Tibial nerve (tissue), 4 donors: ENCODE measurements at places on chromosomes 1 and 21. TPM values are rescaled to one million over a fixed set of nuclear protein-coding genes. Genes with fewer than 3 reads are reported as not detected.

DNA sequence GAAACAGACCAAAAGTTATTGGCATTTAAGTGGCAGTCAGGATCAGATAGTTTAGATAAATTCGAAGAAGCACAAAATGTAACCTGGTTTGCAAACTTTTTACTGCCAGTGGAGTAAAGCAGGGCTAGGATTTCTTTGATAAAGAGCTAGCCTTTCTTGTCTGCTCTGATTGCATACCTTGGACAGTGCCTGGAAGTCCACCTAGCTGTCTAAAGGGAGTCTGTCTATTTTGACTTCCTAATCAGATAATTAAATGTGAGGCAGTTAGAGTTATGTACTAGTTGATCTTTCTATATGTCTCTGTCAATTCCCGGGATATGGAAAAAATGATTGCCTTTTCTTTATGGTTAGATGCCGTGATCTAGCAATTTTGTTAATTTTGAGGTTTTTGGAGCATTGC, 4.1 kb downstream of the GPSM2 start:
- no peaks in the 10 kb centered on the region for H3K27me3 ChIP-seq
- no peak for DNase-seq
- H3K27ac ChIP-seq = no peak overlapping the region
- no peaks in the 10 kb centered on the region for H3K36me3 ChIP-seq
- H3K4me3 ChIP-seq = no peak overlapping the region

DNA sequence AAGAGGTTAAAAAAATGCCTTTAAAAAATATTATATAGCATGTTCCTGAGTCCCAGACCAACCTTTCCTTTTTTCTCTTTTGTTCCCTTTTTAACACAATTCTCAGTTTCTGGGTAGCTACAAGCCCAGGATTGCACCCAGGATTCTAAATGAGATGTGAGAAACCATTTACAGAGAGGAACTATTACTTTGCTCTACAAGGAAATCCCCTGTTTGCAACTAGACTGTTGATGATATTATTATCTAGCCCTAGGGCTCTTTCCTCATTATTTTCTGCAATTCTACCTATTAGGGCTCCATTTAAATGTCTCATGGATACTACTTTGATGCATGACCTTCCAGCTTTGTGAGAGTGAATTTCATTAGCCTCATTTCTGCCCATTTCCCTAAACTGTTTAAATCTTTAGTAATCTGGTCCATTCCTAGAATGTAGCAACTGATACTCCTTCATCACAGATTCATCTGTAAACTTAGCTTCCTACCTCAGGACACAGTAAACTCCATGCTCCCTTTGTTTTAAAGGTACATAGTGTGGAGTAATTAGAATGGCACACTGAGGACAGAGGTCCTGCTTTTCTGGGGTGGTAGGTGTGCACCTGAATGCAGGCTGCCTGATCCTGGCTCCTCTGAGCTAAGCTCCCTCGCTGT, 7.1 kb upstream of the KIF14 start:
- H3K36me3 ChIP-seq = no peaks in the 10 kb centered on the region
- no peak overlapping the region for H3K27ac ChIP-seq

DNA sequence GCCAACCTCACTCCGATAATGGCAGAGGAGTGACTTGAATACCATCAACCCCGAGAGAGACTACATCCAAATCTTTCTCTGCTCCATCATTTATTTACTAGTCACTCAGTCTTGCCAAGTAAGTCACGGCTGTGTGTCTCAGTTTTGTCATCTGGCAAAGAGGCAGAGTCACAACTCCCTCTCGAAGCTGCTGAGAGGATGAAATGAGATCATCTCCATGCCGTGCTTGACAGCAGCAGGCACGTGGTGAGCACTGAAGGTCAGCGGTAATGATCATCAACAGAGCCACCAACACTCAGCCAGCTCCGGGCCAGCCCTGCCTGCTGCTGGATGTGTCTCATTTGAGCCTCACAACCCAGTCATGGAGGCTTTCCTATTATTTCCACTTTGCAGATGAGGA, 19.9 kb downstream of the ALDH4A1 start:
- no peaks in the 10 kb centered on the region for H3K36me3 ChIP-seq
- H3K27ac ChIP-seq = no peak overlapping the region
- H3K4me3 ChIP-seq = no peak overlapping the region
- no peaks in the 10 kb centered on the region for H3K27me3 ChIP-seq
- DNase-seq = no peak
- no peaks in the 10 kb centered on the region for H3K4me1 ChIP-seq

GRCh38 chr1:36705629-36706028, 222.9 kb upstream of the CSF3R start:
- no peak for DNase-seq
- no peaks in the 10 kb centered on the region for H3K36me3 ChIP-seq
- H3K27me3 ChIP-seq = no peaks in the 10 kb centered on the region
- no peaks in the 10 kb centered on the region for H3K4me1 ChIP-seq

DNA sequence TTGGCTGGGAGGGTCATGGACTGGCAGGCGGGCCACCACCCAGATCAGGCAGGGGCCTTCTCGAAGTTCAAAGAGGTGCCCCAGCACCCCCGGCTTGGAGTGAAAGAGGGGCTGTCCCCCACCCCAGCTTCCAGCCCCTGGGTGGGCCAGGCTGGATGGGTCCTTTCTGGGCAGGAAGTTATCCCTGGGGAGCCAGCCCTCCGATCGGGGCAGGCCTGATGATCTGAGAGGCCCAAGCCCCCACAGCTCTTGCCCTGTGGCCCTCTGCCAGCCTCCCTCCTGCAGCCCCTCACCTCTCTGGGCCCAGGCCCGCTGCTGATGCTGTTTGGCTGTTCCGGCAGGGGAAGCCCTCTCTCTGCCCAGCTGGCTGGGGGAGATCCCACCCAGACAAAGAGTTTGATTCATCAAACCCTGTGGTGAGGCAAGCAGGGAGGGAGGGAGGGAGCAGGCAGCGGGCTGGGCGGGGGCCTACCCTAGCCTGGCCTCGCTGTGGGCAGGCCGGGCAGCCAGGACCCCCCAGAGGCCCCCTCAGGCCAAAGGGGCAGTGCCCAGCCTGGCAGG, 2.5 kb downstream of the ARHGEF19 start:
- H3K4me1 ChIP-seq = peaks cover 11% of the 10 kb centered on the region
- H3K27me3 ChIP-seq = no peaks in the 10 kb centered on the region
- no peak for DNase-seq
- no peak overlapping the region for H3K4me3 ChIP-seq

GRCh38 chr1:212138457-212138856, 102.9 kb downstream of the DTL start:
- no peak overlapping the region for H3K4me3 ChIP-seq
- H3K4me1 ChIP-seq = no peaks in the 10 kb centered on the region
- no peak overlapping the region for H3K27ac ChIP-seq
- no peak for DNase-seq
- H3K36me3 ChIP-seq = no peaks in the 10 kb centered on the region
- no peaks in the 10 kb centered on the region for H3K27me3 ChIP-seq

DNA sequence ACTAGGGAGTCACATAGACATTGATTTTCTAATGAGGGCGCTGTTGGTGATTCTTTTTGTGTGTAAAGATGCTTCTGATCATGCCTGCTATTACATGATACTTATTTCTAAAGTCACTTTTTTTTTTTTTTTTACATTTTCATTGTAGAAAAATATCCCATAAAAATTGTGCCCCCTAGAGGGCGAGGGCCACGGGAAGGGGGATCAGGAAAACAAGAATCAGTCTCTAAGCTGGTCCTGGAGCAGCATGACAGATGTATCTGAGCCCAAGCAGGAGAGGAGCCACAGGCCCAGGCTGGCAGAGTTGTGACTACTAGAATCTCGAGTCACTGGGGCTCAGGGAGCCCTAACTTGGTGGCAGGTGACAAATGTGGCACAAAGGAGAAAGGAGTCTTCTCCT, 28.1 kb downstream of the ZSCAN20 start:
- H3K27me3 ChIP-seq = no peaks in the 10 kb centered on the region
- no peaks in the 10 kb centered on the region for H3K36me3 ChIP-seq
- H3K4me3 ChIP-seq = no peak overlapping the region
- DNase-seq = no peak

GRCh38 chr1:209150114-209150513, 433.4 kb upstream of the CAMK1G start:
- H3K27me3 ChIP-seq = no peaks in the 10 kb centered on the region
- H3K4me1 ChIP-seq = no peaks in the 10 kb centered on the region
- H3K27ac ChIP-seq = no peak overlapping the region

DNA sequence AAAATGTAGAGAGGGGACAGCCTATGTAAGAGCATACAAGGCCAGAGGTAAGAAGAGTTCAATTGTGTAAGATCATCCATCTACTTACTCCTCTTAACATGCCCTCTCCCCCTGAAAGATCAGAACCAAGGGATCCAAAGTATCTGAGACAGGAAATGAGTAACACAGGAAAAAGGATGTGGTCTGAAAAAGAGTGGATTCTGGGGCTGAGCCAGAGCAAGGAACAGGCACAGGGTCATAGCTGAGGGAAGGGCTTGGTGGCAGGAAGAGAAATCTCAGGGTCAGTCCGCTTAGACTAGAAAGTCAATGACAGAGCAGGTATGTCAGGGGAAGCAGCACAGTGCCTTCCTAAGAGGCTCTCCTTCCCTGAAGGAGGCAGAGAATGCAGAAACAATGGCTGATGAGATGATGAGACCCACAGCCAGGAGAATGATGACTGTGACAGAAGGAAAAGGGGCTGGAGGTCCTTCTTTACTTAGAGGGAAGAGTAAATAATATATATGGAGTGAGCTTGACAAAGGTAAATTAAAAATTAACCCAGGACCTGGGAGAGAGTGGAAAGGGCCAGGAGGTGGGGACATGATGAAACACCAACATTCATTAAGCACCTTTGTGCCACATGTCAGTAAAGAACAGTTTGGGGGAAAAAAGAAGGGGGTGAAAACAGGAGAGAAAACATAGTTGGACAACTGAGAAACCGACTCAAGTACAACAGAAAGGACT, 26.2 kb upstream of the A3GALT2 start:
- peaks cover 46% of the 10 kb centered on the region for H3K4me1 ChIP-seq
- DNase-seq = no peak
- peak overlapping the region; percentile 97 for H3K27ac ChIP-seq
- H3K27me3 ChIP-seq = no peaks in the 10 kb centered on the region

- DNase-seq = no peak
- no peak overlapping the region for H3K4me3 ChIP-seq
- H3K36me3 ChIP-seq = peaks cover 30% of the 10 kb centered on the region
- peaks cover 4% of the 10 kb centered on the region for H3K4me1 ChIP-seq
- no peak overlapping the region for H3K27ac ChIP-seq
These were observed 888.2 kb upstream of the CXADR start for GRCh38 chr21:16624479-16625118.

DNA sequence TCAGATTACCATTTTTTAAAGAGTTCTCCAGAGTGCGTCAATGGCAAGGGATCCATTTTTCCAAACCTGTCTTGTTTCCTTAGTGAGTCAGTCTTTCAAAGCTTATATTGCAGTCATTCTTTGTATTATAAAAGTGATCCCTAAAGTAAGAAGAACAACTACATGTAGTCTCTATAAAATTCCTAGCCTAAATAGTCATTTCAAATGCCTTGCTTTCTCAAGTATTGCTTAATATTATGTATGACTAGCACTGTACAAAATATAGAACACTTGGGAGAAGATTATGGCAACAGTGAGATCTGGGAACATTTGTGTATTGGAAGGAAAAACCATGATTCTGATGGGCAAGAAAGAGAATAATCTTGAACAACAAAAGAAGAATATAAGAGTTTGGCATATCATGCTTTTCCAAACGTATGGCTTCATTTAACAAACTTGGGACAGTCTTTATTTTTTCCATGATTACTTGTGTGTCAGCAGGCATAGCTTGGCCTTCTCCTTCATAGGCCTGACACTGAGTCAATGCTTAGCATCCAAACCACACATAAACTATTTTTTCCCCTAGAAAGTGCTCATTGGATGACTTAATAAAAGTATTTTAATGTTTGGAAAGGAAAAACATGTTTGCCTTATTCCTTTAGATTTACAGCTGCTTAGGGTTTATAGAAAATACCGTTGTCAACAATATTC, 547.4 kb downstream of the LTN1 start:
- DNase-seq = no peak
- no peak overlapping the region for H3K4me3 ChIP-seq
- H3K27ac ChIP-seq = no peak overlapping the region
- H3K36me3 ChIP-seq = no peaks in the 10 kb centered on the region

DNA sequence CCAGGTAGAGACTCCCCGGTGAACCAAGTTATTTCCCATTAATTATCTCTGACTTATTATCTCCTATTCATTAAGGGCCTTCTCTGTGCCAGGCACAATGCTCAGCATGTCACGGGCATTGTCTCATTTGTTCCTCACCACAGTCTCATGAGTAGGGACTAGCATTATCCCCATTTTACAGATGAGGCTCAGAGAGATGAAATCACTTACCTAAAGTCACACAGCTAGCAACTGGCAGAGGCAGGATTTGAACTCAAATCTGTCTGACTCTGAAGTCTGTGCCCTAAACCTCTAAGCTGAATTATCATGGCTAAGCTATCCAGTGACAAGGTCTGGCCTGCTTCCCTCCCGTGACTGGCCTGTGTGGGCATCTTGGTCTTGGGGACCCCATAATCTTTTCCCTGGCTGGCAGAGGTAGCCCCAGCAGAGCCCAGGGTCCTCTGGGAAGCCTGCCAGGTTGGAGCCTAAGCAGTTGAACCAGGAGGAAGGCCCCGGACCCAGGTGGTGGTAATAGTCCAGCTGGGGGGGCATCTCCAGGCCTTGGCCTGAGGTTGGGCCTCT, 4.5 kb downstream of the MAP7D1 start:
- peak overlapping the region; percentile 39 for H3K4me3 ChIP-seq
- peak overlapping the region; percentile 99 for H3K27ac ChIP-seq
- DNase-seq = no peak
- no peaks in the 10 kb centered on the region for H3K36me3 ChIP-seq
- H3K4me1 ChIP-seq = no peaks in the 10 kb centered on the region
- H3K27me3 ChIP-seq = no peaks in the 10 kb centered on the region

GRCh38 chr1:207858806-207859205, 52.1 kb downstream of the CD34 start:
- no peaks in the 10 kb centered on the region for H3K27me3 ChIP-seq
- peaks cover 35% of the 10 kb centered on the region for H3K36me3 ChIP-seq
- H3K4me1 ChIP-seq = peaks cover 75% of the 10 kb centered on the region

- no peak for DNase-seq
- H3K27me3 ChIP-seq = no peaks in the 10 kb centered on the region
- H3K4me3 ChIP-seq = no peak overlapping the region
- H3K4me1 ChIP-seq = no peaks in the 10 kb centered on the region
- peaks cover 25% of the 10 kb centered on the region for H3K36me3 ChIP-seq
These were observed 24.6 kb downstream of the MIXL1 start for GRCh38 chr1:226248091-226248490.

DNA sequence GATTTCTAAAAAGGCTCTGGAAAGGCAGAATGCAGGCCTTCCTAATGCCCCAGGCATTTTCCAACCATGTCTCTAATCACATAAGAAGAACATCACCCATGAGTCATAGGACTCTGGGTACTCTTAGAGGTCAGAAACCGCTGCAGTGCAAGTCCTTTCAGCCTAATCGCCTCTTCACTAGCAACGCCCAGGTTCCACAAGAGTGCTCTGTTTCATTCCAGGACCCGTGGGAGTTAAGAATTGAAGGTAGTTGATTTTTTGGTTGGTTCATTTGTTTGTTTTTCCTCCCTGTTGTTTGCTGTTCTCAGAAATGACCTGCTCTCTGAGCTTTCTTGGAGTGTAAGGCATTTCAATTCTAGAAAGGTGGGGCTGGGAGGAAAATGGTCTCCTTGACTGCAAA, 123.2 kb downstream of the NR5A2 start:
- no peak for DNase-seq
- H3K4me1 ChIP-seq = peaks cover 8% of the 10 kb centered on the region
- H3K4me3 ChIP-seq = no peak overlapping the region
- no peaks in the 10 kb centered on the region for H3K27me3 ChIP-seq
- H3K27ac ChIP-seq = no peak overlapping the region
- no peaks in the 10 kb centered on the region for H3K36me3 ChIP-seq

Gene ARMH1
- 0.66 TPM for total RNA-seq

Gene ZNF644
- 84.6 TPM for total RNA-seq

Gene PLCH2
- total RNA-seq = 0.21 TPM

Gene OXCT2
- total RNA-seq = 9.4 TPM

Gene LCE1D
- total RNA-seq = not detected

Gene KIRREL1
- total RNA-seq = 53.8 TPM

Gene ADGRL4
- 54.0 TPM for total RNA-seq

Gene MRPL55
- total RNA-seq = 68.7 TPM

Gene ST7L
- total RNA-seq = 24.0 TPM

Gene TSPEAR
- total RNA-seq = not detected

Gene ADAM15
- total RNA-seq = 165 TPM
